NCI-H524 treated with DMSO at 0.1 percent for 48 hours (cell line): ENCODE measurements at places on chromosomes 12 and 14.

DNA sequence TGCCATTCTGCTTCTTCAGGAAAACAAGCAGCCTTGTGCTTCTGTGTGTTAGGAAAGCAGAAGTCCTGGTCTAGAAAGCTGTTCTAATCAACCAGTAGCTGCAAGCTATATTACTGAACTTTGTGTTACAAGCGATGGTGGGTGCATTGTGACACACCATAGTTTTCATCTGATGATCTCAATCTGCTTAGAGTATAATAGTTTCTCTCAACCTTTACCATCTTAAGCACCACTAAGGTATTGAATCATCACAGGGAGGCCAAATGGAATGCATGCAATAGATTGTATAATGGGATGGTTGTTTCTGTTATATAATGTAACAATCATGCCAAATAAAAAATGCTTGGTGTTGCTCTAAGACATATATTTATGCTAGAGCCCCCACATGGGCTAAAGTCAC lies 771.7 kb downstream of the NOVA1 start:
- no peak for DNase-seq

DNA sequence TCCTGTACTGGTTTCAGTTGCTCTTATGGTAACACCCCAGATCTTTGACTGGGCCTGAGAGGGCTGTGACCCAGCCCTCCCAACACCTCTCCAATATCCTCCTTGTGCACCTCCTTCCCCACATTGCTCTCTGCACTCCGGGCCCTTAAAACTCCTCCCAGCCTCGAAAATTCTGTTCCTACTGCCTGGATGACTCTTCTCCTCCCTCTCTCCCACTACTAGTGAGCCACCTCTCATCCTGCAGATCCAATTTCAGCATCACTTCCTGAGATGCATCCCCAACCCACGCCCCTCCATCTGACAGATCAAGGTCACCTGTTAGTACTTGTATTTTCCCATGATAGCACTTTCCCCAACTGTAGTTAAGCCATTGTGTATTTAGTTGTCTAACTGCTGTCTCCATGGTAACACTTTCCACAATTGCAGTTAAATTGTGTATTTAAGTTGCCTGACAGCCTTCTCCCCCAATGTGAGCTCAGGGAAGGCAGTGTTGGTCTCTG lies 11.5 kb upstream of the NT5DC3 start:
- DNase-seq = no peak

DNA sequence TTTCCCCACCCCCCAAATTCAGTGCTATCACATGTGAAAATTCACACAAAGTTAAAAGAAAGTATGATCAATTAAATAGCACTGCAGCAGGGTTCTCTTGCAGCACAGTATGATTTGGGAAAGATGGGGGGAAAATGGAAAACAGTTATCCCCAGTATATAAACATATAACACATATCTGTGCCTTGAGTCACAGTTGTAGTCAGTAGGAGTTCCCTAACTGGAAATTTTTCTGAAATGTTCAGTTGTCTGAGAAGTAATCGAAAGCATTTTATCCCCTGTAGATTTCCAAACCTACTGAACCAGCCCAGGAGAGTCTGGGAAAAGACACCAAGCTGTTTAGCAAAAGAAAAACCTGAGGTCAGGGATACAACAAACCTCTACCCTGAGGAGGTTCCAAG lies 47.0 kb downstream of the C12orf50 start:
- no peak for DNase-seq

GRCh38 chr12:57765003-57765697 lies 1.7 kb downstream of the CYP27B1 start:
- DNase-seq = no peak

DNA sequence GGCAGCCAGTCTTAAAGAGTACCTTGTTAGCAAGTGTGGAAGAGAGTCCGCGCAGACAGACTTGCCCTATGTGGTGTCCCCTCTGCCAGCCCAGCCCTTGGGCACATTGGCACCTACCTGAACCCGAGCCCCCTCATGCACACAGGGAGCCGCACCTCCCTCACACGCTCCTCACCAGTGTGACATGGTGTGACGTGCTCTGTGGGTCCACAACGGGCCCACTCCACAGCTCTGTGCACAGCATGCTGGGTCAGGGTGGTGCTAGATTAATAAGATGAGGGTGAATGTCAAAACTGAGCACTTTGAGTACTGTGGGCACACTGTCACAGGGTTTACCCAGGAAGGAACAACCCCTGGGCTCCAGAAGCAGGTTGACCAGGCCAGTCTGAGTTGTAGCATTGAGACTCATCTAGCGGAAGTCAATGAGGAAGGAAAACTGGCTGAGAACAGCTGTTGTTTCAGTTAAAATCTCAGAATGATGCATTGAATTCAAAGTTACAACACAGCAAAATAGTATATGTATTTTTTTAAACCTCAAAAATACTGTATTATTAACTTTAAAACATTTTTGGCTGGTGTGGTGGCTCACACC lies 53.4 kb upstream of the AMN start:
- no peak for DNase-seq

GRCh38 chr14:101604935-101605780 lies 43.9 kb downstream of the DIO3 start:
- DNase-seq = no peak
